Activated CD4-positive, CD25-positive, alpha-beta regulatory T cell treated with anti-CD3 and anti-CD28 coated beads, Interleukin-2, amount 50 U/mL, for 24 hours (primary cell): ENCODE measurements at places on chromosomes 12 and 14.
A peak's percentile ranks its signal among the peaks of the same experiment; 100 is the strongest.

DNA sequence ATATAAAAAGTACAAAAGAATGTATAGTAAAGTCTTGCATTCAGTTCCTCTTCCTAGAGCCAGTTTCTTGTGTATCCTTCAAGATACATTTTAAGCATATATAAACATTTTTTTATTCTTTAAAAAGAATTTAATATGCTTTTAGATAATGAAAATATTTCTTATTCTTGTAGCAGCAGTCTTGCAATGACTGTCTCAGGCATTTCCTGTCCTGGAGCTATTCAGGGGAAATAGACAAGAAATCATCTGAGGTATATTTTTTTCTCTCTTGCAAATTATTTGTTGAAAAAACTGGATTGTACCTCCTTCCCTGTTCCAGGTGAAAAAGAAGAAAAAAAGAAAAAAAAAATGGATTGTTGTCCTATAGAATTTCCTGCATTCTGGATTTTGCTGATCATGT is 17.0 kb upstream of the ERBB3 start:
- ATAC-seq: no peak

DNA sequence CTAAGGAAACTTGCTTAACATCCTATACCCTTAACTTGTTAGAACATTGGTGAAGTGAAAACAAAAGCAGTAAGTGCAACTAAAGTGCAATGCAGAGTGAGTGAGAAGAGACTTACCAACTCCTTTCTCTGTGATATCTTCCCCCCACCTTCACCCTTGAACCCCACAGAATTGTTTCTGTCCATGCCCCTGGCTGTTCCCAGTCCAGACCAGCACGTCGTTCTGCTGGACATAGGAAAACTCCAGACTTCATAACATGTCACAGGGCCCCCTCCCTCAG is 91.9 kb downstream of the DAD1 start:
- ATAC-seq: no peak

DNA sequence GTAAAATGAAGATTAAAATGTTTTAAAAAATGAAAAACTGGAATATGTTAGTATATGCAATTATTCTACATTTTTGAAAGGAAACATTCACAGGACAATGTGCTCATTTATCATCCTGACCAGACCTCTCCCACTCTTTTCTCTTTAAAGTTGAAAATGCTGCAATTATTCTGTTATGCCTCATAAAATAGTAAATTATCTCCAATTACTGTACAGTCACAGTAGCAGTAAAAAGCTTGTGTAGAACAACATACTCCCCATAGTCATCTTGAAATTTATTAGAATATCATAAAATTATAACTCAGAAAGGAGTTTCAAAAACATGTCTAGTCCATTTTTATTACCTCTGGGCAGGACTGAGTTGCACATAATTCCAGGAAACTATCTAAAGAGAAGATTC is 250.3 kb downstream of the SYT1 start:
- ATAC-seq: no peak

DNA sequence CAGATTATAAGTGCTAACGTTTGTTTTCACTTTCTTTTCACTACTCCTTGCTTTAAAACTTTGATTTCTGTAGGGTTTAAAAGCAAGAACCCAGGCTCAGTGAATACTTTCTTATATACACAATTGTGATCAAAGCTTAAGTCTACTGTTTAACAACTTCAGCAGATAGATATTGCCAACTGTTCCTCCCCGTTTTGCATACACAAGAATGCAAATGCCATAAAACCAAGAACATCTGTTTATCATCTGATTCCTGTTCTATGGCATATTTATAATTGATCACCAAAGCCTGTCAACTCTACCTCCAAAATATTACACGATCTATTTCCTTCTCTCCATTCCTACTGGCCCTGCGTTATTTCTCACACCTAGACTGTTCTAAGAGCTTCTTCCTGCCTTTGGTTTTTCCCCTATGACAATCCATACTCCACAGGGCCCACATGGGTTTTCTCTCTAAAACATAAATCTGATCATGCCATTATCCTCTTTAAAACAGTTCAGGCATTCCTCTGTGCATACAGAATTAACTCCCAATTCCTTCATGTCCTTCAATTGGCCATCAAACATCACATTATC is 15.9 kb downstream of the MED13L start:
- ATAC-seq: no peak

DNA sequence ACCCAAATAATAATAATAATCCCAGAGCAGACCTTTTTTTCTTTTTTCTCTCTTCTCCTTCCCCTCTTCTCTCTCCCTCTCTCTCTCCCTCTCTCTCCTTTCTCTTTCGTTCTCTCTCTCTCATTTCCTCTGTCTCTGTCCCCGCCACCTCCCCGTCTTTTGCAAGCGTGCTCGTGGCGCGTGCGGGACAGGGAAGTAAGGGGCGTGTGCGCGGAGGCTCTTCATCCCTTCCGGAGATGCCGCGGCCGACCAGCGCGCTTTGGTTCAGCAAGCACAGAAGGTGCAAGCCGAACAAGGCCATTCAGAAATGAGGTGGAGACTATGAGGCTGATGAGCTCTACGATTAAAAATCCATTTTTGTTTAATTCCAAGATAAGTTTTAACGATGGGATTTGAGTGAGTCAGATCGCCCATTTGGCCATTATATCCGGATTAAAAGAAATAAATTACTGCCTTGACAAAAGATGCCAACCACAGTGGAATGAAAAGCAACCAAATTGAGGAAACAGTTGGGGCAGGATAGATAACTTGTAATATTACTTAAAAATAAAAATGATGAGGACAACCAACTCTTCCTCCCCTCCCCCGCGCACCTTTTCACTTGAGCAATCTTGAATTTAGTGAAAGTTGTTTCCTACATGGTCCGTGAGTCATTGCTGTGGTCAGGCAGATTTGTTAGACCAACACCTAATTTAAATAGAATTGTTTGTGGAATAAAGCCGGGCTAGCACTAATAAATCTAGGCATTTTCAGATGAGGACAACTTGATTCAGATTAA is 1.2 kb upstream of the AMIGO2 start:
- ATAC-seq: peak; percentile 30
